ENCODE measurements at places on chromosomes 1 and 21.

- DNase-seq = no peak
These were observed 28.3 kb upstream of the PKN2 start for GRCh38 chr1:88655685-88656299.

DNA sequence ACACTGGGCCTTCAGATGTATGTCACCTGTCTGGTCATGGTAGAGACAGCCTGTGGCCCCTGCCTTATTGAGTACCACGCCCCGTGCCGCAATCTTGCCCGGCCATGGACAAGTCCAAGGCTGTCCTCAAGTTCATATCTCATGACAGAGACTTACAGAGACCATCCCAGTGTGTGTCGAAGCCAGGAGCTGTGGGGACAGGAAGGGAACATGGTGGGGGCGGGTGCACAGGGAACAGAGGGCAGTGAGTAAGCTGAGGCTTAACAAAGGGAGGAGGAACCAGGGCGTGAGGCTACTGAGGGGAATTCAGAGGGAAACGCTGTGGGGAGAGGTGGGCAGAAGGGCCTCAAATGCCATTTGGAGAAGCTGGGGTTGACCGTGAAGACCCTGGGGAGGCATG is 75.8 kb downstream of the ALPL start:
- DNase-seq = no peak

DNA sequence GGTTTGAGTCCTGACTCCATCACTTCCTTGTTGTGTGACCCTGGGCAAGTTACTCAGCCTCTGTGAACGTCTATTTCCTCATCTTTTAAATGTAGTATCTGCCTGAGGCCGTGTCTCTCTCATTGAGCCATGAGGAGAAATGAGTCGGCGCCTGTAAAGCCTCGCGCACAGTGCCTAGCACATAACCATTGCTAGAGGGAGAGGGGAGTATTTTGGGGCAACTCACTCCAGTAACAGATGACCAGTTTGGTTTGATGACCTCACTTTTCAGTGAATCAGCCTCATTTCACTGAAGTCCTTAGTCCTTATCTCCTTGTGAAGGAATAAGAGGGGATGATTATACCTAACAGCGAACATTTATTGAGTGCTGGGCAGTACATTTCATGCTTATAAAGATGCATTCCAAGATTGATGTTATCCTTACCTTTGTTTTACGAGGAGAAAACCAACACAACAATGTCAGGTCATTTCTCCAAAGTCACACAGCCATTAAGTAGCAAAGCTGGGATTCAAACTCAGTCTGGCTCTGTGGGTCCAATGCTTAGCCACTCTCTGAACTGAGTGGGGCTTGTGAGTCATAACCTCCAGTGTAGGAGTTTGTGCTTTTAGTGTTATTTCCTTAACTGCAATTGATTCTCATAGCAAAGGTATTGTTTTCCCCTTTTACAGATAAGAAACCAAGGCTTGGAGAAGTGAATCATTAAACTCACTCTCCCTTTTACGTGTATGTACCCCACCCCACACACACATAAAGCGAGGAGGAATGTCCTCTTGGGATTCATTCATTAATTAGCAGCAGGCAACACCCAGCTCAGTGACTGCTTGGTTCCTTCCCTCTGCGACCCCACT is 25.9 kb downstream of the KCNC4 start:
- DNase-seq = peak; percentile 97

GRCh38 chr1:41681331-41682098 is 197.0 kb upstream of the EDN2 start:
- no peak for DNase-seq

DNA sequence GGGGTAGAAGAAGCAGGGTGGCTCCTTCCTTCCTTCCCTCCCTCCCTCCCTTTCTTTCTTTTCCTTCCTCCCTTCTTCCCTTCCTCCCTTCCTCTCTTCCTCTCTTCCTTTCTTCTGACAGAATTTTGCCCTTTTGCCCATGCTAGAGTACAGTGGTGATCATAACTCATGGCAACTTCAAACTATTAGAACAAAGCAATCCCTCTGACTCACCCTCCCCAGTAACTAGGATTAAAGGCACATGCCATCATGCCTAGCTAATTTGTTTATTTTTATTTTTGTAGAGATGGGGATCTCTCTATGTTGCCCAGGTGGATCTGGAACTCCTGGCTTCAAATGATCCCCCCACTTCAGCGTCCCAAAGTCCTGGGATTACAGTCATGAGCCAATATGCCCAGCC is 10.0 kb upstream of the RPE65 start:
- no peak for DNase-seq

GRCh38 chr21:37699024-37699775 is 217.1 kb downstream of the KCNJ6 start:
- DNase-seq = no peak

GRCh38 chr21:36544545-36544944 is 64.6 kb upstream of the CLDN14 start:
- DNase-seq = no peak

DNA sequence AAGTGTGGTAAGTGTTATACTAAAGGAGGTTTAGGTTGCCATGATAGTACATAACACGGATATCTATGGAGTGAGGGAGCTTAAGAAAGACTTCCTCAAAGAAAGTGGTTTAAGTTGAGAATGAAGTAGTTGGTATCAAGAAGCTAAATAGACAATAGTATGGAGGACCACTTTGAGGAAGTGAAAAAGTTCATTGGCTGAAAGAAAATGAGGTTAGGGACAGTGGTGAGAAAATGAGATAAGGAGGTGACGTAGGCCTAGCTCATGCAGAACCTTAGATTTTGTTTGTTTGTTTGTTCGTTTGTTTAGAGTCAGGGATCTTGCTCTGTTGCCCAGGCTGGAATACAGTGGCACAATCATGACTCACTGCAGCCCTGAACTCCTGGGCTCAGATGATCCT is 72.2 kb upstream of the PPIH start:
- no peak for DNase-seq

GRCh38 chr1:228842094-228842775 is 107.0 kb downstream of the RHOU start:
- DNase-seq = no peak

GRCh38 chr1:206868264-206868663 is 2.8 kb downstream of the IL20 start:
- DNase-seq = no peak

DNA sequence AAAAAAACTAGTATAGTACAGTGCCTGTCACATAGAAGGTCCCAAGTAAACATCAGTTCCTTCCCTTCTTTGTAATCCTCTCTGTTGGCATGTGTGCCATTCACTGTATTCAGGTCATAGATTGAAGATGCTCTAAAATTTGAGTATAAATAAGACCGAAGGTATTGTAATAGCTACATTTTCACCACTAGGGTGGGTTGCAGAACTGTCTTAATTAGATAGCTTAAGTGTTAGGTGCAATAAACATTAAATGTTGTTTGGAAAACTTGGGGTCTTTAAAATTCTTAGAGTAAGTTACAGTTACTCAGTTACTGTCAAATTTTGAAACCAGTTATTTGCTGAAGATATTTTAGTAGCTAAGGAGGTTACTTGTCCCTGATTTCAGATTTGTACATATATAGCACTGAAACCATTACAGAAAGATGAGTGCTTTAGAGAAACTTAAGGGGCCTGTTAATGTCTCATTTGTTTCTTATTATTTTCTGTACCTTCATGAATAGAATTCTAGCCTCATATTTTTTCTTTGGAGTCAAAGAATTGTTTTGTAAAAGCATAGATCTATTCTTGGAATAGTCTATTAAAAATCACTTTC is 24.3 kb downstream of the PER3 start:
- no peak for DNase-seq

GRCh38 chr1:151336556-151336955 is 9.3 kb upstream of the PI4KB start:
- no peak for DNase-seq

GRCh38 chr1:5722635-5723164 is 269.5 kb downstream of the NPHP4 start:
- DNase-seq = no peak

GRCh38 chr21:19648391-19648790 is 1244.8 kb upstream of the TMPRSS15 start:
- no peak for DNase-seq

DNA sequence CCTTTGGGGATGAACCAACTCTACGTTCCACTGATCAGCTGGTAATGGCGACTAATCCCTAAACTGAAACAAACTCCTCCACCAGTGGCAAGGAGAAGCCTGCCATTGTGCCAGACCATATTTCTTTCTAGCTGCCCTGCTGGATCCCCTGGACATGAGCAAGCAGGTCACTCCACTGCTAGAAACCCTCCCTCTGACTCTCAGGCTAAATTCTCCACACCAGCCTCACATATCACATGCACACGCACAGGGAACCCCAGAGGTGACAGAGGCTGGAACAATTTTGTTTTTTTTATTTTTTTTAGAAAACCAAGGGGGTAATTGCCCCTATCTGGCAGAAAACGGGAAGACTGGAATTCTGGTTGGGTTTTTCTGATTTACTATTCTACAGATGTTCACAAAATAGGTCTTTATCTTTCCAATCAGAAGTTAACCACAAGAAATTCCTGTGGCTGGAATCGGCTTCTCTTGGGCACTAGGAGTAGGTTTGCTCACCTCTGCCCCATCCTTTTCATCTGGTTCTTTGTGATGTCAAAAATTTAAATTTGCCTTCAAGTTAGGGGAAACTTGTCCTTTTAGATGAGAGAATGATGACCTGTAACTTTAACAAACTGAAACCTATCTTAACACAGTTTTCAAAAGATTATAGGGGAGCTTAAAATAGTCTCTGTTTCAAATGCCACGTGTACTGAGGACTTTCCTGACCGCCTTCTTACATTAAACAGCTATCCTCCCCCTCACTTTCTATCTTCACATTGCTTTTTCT is 258.1 kb downstream of the SDCCAG8 start:
- DNase-seq = no peak

DNA sequence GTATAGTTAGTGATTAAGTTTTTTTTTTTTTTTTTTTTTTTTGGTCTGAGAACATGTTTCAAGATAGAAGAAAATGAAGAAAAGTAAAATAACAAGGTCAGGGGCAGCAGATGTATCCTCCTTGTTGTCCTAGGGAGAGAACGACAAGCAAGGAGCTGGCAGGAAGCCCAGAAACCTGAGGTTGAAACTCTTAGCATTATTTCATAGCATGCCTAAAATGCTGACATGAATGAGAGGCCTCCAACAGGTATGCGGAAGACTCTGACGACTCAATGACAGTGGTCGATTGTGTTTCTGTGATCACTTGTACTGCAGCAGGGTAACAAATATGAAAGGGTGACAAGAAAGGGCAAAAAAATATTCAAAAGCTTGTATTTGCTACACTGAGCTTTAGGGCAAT is 415.9 kb downstream of the PLA2G4A start:
- DNase-seq = peak; percentile 62

GRCh38 chr1:4062041-4062440 is 162.0 kb upstream of the C1orf174 start:
- DNase-seq = no peak

DNA sequence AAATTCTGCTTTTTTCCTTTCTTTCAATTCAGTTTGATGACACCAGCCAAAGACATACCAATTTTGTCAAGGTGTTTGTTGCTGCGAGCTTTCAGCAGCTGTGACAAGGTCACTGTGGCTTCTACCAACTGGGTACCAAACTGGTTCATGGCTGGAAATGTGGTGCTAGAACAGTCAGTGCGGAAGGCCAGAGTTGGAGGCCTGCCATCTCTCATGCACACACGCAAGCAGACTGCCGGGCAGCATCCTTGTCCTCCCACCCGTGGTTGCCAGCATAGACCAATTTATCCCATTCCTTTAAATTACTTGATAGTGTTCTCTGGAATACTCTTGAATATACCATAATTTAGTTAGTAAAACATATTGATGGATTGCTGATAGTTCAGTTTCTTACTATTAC is 79.9 kb upstream of the GPR52 start:
- no peak for DNase-seq

Measured in epithelial cell of prostate (primary cell).